ENCODE measurements at places on chromosomes 2 and 18.

DNA sequence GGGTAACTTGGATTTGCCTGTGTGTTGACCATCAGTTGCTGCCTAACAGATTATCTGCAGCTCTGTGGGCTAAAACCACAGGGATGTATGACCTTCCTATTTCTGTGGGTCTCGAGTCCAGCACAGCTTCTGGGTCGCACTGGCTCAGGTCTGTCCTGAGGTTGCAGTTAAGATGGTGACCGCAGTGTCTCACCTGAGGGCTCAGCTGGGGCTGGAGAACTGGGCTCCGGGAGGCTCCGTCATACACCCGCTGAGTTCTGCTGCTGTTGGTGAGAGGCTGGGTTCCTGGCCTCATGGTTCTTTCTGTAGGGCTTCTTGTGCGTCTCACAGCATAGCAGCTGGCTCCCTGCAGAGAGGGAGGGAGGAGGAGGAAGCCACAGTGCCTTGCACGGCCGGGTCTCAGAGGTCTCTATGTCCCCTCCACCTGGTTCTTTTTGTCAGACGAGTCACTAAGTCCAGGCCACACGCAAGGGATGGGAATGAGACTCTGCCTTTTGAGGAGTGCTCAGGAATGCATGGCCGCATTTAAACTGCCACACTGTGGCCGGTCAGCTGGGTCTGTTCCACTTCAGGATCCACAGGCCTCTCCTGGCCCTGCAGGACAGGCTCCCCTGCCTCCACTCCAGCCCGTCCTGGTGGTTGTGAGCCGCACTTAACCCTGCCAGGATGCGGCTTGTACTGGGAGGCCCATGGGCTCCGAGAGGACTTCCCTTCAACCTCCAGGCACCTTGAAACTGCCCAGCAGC is 67.2 kb downstream of the ADI1 start:
- DNase-seq: no peak

GRCh38 chr2:170652637-170653417 is 62.3 kb upstream of the SP5 start:
- DNase-seq: no peak

DNA sequence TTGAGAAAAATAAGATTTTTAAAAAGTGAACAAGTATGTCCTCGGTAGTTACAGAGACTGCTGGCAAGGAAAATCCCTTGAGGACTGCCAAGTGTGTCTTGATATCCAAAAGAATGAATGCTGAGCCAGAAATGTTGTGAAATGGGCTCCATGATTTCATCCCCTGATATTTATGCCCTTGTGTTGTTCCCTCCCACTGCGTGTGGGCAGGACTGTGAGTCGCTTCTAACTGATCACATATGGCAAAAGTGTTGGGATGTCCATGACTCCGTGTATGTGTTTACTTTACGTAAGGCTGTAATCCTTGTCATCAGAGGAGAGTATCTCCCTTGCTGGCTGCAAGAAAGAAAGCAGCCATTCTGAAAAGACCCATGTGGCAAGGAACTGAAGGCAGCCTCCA is 285.1 kb downstream of the SS18 start:
- no peak for DNase-seq

DNA sequence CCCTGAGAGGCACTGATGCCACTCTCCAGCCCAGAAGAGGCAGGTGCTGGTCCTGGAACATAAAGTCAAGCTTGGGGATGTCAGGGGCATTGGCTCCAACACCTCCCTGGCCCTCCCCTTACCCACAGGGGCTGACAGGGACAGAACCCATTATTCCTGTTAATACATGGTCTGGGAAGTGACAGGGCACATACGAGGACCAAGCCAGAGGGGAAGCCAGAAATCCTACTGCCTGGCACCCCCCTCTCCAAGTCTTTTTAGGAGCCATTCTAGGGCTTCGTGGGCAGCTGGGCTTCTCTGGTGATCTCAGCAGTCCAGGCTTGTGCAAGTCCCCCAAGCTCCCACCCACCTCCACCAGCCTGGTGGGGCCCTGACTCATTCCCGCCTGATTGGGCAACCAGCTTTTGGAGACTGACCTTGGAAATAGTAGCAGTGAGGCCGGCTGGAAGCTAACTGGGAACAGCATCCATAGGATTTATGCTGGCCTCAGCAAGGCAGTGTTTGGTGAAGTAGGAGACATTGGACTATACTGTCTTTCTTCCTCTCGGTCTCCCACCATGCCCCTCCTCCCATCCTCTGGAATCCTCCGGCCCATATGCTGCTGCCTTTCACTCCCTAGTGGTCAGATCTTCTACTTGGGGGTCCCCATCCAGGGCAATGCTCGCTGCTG is 86.4 kb upstream of the HK2 start:
- no peak for DNase-seq

DNA sequence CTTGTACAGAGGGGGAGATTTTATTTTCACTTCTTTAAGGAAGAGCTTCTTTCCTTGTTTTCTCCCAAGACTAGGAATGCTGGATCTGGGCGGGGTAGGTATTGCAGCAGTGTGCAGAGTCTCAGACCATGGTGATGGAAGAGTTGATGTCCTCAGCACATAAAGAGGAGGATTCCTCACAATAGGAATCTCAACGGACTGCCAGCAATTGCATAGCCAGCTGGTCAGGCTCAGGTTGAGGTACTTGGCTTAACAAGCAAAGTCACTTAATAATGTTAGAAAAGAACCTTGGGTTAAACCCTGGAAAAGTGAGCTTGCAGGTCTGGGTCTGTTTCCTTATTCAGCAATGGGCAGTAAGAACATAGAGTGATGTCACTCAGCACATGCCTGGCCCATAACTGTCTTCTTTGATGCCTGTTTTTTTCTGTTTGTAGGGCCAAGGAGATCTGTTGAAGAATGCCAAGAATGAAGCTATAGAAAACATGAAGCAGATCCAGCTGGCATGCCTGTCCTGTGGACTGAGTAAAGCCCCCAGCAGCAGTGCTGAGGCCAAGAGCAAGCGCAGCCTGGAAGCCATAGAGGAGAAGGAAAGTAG is 342.1 kb downstream of the PLCL1 start:
- DNase-seq: no peak

All from right kidney (tissue), 9 donors.